ENCODE measurements at places on chromosomes 13 and 19.

DNA sequence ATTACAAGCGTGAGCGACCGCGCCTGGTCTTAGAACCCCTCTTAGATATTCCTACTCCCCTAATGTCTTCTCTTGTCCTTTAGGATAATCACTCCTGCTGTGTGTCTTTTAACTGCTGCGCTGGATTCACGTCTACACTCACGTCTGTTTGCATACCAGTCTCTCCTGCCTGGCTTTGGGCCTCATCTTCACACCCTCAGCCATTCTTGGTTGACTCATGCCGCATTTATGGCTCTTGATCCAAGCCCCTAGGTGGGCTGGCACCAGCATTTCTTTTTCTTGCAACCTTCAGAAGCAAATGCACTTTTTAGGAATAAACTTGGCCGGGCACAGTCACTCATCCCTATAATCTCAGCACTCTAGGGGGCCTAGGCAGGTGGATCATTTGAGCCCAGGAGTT, 22.7 kb downstream of the MYO9B start:
- DNase-seq, result no peak

- DNase-seq, result no peak
These were observed 8.4 kb downstream of the MKNK2 start for GRCh38 chr19:2042485-2043250.

- no peak for DNase-seq
These were observed 45.8 kb upstream of the GPI start for GRCh38 chr19:34319230-34319585.

DNA sequence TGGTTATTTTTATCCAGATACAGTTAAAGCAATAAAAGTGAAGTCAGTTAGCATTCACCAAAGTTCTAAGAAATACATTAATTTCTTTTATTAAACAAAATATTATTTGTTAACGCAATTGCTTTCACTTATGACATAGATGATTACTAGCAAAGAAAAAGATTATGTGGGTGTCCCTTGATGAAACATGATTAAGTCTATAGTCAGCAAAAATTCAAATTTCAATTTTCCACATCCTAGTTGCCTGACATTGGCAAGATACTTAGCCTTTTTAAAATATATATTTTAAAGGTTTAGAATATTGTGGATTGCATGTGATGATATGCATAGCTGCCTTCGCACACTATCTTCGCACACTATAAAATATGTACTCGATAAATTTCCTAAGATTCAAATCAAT, 1780.5 kb upstream of the MIR17HG start:
- no peak for DNase-seq

GRCh38 chr13:44318161-44318560, 55.5 kb upstream of the SERP2 start:
- no peak for DNase-seq

DNA sequence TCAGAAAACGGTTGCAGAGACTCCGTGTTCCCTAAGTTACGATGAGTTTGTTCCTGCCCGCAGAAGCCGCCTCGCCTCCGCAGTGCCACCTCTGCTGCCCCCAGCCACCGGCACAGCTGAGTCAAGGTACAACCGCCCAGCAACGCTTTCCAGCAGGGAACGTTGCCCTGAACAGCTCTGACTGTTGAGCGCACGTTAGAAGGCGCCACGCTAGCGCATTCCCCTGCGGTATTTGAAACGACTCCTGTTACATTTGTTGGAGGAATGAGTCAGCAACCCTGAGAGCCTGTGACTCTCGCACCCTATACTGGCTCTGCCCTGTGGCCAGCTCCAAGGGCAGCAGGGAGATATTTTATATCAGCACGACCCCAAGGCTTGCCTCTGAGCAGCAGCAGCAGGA, 302.8 kb downstream of the TEX29 start:
- no peak for DNase-seq

- no peak for DNase-seq
These were observed 56.6 kb downstream of the MRPL57 start for GRCh38 chr13:21233086-21233485.

DNA sequence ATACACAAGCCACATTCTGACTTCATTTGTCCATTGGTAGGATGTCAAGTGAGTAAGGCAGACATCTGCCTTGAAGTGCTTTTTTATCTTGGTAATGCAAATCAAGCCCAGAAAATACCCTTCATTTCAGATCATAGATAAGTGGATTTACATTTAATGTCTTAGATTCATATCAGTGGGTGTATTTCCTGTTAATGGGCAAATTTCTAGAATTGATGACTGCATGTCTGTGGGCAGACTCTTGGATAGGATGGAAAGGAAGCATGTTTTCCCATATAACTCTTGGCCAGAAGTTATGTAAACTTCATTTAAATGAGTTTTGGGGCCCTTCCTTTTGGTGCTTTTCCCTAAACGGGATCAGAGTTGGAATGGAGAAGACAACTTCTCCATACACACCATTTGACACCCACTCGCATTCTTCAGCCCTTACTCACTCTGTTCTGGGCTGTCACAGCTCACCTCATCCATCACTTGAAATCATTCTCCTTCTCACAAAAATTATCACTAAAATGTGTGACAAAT, 154.6 kb downstream of the FLT1 start:
- no peak for DNase-seq

DNA sequence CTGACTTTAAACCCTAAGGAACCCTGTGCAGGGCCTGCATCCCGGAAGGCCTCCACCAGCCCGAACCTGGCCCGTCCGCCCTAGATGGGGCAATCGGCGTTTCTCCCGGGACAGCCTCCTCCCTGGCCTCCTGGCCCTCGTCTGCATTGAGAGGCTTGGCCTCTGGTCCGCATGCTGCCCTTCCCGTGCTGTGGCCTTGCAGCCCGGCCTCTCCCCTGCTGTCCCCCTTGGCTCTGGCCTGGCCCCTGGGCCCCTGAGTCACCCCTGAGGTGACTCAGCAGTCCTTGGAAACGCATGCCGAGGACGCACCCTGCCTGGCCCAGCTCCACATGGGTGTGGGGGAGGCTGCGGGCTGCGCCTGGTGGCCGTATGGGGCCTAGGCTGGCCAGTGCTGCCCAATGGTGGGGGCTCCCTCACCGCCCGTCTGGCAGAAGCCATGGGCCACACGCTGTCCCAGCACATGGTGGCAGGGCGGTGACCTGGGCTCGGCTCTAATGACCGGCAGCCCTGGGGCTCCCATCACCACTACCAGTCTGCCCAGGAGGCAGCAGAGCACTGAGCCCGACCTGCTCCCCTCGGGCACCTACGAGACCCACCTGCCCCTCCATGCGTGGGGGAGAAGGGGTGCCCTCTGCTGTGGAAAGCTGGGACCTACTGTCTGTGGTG, 25.7 kb downstream of the SH3GL1 start:
- peak; percentile 75 for DNase-seq

DNA sequence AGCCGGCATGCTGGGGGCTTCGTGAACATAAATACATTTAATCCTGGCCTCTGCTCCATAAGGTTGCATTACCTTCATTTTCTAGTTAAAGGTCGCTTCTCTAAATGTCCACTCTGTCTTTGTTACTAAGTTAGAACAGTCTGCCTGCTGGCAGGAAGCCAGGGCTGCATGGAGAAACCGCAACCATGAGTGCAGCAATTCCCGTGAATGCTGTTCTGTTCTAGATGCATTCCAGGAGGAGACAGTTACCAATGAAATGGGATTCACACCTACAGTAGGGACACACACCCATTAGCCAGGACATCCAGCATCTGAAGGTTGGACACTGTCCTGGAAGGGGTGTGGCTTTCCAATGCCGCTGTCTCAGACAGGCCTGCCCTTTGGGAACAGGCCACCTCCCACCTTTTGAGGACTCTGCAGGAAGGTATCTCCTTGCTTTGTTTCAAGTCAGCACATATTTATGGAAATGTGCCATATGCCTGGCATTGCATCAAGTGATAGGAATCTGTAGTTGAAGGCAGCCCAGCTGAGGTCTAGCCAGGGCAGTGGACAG, 129.7 kb downstream of the SLC7A1 start:
- DNase-seq, result peak; percentile 42

- DNase-seq, result no peak
These were observed 150.9 kb downstream of the PDS5B start for GRCh38 chr13:32737111-32737571.

DNA sequence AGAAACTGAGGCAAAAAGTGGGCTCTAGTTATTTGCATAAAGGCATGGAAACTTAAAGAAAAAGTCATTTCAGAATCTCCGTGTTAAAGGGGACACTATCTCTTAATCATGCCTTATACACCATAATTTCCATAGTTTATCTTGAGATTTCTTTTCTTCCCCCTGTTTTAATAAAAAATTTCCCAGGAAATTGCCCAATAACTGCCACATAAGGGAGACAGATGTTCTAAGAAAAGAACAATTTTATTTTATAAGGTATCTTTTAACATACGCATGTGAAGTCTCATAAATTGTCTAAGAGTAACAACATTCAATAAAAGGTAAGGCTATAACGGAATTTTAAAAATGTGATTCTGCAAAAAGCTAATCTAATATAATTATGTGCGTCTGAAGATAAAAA, 371.3 kb downstream of the IRS2 start:
- no peak for DNase-seq

DNA sequence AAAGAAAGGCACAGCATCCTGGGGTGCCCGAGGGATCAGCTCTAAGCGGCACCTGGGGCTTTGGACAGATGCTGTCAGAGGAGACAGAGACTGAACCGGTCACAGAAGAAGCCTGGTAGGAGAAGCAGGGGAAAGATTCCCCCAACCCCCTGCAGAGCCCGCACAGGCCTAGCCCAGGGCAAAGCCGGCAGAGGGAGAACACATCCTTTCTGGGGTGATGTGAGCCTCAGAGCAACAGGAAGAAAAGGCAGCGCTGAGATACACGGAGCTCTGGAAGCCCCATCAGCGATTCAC, 101.2 kb downstream of the CRYL1 start:
- DNase-seq, result no peak

DNA sequence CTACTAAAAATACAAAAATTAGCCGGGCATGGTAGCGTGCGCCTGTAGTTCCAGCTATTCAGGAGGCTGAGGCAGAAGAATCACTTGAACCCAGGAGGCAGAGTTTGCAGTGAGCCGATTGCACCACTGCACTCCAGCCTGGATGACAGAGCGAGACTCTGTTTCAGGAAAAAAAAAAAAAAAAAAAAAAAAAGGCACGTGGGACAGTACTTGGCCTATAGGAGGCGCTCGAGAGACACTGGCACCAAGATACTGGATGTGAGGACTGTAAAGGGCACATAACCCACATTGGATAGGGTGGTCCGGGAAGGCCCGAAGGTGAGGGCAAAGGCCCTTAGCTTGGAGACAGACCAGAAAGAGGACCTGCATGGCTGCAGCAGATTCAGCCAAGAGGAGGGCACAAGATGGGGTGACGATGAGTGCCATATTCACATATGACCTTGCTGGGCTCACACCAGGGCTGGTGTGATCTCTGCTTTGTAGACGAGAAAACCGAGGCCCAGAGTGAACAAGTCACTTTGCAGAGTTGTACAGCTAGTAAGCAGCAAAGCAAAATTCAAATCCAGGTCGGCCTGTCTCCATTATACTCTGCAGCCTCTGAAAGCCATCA, 89.4 kb downstream of the DPF1 start:
- DNase-seq, result peak; percentile 44

GRCh38 chr13:106650690-106651205, 82.8 kb upstream of the ARGLU1 start:
- DNase-seq, result no peak

GRCh38 chr19:12265921-12266704, 28.6 kb downstream of the ZNF44 start:
- DNase-seq, result no peak

GRCh38 chr13:72536714-72537394, 190.6 kb downstream of the MZT1 start:
- no peak for DNase-seq

GRCh38 chr19:40804783-40805242, 5.8 kb downstream of the EGLN2 start:
- DNase-seq, result no peak

DNA sequence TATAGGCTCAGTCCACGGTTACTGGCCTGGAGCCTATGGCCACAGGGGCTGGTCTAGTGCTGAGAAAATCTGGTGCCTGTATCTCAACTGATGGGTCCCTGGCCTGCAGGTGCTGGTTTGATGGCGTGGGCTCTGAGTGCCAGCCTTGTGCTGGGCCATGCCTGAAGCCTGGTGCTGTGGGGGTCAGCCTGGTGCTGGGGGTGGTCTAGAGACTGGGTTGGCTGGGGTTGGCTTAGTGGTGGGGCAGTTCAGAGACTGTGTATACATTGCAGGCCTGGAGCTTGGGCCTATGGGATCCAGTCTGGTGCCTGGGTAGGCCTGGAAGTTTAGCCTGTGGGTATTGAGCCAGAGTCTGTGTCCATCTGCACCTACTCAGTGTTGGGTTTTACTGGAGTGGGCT, 36.4 kb downstream of the SLC10A2 start:
- DNase-seq, result no peak

Data from Calu3 (cell line).